ENCODE measurements at places on chromosomes 5 and 9. TPM values are rescaled to one million over a fixed set of nuclear protein-coding genes. Genes with fewer than 3 reads are reported as not detected.

- DNase-seq: no peak
Measured at GRCh38 chr5:10432059-10433008, 9.3 kb upstream of the ROPN1L start.

DNA sequence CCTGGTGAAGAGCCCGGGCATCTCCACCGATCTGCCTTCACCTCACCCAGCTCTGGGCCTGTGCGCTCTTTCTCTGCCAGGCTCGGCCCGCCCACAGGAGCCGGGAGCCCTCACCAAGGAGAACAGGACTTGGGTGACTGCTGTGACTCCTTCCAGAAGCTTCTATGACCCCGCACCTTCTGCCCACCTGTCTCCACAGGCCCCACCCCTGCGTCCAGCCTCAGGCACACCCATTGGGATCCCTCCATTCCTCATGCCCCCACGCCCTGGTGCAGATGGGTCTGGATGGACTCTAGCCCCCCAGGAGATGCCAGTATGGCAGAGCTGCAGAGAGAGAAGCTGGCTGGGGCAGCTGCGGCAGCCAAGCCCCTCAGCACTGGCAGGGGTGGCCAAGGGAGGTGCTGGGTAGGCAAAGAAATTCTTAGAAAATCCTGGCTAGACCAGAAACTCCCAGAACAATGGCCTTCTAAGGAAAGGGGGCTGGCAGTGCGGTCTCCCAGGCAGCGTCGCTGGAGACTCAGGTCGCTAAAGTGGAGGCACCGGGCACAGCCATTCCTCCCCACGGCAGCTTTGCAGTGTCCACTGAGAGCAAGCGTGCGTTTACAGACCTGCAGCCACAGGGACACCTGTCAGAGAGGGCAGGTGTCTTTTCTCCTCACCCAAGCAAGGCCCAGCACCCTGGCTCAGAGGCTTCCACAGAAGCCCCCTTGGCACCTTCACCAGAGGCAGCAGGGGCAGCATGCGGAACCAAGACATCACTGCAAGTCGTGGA is 17.3 kb downstream of the LPCAT1 start:
- DNase-seq: no peak

DNA sequence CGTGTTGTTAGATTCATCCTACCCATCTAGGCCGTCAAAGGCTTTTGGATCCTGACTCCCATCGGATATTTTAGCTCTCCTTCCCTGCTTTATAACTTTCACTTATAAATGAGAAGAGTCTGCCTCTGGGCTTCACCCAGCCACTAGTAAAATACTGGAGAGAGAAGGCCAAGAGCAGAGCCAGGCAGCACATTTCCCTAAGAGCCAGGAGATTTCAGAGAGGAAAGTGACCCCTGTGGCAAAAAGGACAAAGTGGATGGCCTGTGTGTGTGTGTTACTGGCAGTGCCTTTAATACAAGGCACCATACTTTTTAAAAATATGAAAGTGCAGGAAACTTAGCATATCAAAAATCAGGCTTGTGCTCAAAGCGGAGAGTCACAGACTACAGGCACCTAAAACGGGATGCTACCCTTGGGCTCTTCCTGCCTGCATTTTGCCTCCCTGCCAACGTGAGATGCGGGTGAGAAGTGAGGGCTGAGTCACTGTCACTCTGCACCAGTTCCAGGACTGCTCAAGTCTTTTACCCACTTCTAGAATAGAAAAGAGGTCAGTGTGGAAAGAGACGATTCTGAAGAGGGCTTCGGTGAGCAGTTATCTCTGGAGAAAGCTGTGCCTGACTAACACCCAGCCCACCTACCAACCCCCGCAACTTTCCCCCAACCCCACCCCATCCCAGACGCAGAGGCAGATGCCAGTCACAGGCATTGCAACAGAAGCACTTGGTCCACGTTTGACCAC is 15.9 kb downstream of the NFIL3 start:
- no peak for DNase-seq

- DNase-seq: no peak
Measured at GRCh38 chr5:150464554-150465012, 15.0 kb upstream of the RPS14 start.

- no peak for DNase-seq
Measured at GRCh38 chr5:7930011-7930410, 61.1 kb downstream of the MTRR start.

- DNase-seq: no peak
Measured at GRCh38 chr5:110900829-110901228, 162.0 kb downstream of the SLC25A46 start.

- no peak for DNase-seq
Measured at GRCh38 chr5:161167016-161167767, 315.2 kb upstream of the ATP10B start.

- no peak for DNase-seq
Measured at GRCh38 chr5:39384271-39384670, 20.0 kb upstream of the C9 start.

Gene STPG3
- 1.7 TPM for total RNA-seq

Gene RXFP3
- total RNA-seq: not detected

GRCh38 chr9:99626426-99626825 is 195.3 kb upstream of the NR4A3 start:
- DNase-seq: no peak

GRCh38 chr5:18216016-18216415 is 581.8 kb downstream of the TAF11L14 start:
- no peak for DNase-seq

DNA sequence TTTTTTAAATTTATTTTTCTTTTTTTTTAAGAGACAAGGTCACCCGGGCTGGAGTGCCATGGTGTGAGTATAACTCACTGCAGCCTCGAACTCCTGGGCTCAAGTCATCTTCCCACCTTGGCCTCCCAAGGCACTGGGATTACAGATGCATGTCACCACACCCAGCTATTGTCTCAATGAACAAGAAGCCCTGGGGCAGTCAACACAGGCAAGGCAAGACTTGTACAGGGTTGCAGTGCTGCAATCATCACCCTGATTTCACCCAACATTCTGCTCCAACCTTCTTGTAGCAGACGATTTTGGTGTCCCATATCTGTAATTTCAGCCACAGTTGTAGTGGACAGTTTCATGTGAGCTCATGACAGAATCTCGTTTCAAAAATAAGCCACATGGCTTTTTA is 205.8 kb upstream of the KIF2A start:
- no peak for DNase-seq
